NCI-H187 (cell line): ENCODE measurements at places on chromosomes 2 and 18.

DNA sequence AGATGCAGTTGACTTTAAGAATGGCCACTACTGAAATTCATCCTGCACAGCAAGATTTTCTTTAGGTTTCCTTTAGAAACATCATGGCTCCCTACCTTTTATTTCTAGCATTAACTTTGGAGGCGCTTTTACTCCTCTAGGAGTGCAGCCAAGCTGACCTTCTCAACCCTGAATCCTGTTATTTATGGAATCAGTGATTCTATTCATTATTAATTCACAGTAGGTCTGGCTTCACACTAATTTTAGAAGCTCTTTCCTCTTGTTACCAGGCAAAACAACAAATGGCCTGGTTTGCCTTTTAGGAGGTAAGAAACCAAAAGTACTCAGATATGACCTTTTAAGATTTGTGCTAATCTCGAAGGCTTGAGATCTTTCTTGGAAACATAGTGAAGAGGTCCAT lies 93.0 kb upstream of the PELI1 start:
- DNase-seq, result no peak

GRCh38 chr2:47023332-47023731 lies 107.7 kb upstream of the MCFD2 start:
- no peak for DNase-seq

DNA sequence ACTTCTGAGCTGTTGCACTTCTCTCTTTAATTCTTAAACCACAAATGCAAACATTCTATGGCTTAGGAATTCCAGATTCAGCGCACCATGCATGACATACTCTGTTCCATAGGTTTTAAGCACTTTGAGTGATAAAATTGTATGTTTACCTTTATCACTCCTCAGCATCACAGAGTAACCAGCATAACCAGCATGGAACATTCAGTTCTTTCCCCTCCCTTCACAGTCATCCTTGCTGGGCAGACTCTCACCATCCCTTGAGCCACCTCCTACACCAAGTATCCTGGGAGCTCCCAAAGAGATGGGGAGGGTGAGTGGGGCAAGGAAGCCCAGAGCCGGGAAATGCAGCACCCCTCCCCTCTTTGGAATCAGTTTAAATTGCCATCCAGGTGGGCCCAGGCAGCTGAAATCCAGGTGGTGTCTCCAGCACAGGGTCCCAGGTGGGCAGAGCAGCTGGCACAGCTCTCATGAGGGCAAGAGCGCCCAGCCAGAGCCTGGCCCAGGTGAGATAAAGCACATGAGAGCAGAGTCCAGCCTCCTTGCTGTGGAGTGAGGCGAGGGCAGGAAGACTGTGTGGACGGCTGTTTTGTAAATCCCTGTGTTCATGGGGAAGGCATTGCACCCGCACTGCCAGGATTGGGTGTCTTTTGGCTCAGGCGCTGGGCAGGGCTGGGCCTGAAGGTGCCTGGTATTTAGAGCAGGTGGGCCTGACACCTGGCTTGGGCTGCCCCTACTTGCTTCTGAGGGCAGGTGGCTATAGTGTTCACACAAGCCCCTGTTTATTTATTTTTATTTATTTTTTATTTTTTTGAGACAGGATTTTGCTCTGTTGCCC lies 36.8 kb downstream of the LAMA3 start:
- DNase-seq, result no peak

- no peak for DNase-seq
Measured at GRCh38 chr18:77985526-77986281, 736.1 kb downstream of the GALR1 start.
